Anterior cingulate cortex (tissue), 58 donors: ENCODE measurements at places on chromosomes 3 and 15.

GRCh38 chr15:88606070-88606794 is 14.9 kb upstream of the AEN start:
- no peak for DNase-seq

GRCh38 chr3:121957674-121958415 is 63.6 kb downstream of the SLC15A2 start:
- no peak for DNase-seq

GRCh38 chr3:83849106-83849730 is 1109.6 kb upstream of the CADM2 start:
- no peak for DNase-seq

GRCh38 chr15:22839046-22839695 is 705 bp downstream of the NIPA2 start:
- no peak for DNase-seq

DNA sequence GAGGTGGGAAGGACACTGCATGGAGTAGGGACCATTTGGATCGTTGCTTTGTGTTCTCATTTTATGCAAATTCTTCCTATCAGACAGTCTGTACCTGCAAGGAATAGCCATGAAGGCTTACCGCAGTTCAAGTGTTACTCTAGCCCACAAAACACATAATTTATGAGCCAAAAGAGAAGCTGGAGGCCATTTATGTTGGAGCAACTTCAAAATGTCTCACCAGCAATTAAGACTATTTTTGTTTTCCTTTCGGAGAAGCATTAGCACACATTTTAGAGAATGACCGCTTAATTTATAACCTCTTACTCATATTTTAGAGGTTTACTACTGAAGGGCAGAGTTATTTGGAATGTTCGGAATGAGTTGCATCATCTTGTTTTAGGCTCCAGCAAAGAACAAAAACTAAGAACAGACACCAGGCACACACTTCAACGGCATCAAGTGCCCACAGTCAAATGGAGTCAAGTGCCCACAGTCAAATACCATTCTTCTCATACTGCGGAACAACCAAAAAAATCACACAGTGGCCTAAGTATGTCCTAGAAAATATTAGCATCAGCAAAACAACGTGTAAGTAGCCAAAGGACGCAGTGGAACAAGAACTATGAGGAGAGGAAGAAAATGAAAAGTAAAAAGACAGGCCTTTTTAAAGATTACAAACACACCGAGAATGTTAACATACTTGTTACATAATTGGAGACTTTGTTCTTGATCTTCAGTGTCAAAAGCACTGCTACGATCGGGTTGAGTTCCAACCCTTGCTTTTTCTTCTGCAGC is 17.5 kb upstream of the GOLGA8J start:
- no peak for DNase-seq

- DNase-seq, result no peak
Measured at GRCh38 chr15:51924156-51925068, 47.2 kb downstream of the LEO1 start.

DNA sequence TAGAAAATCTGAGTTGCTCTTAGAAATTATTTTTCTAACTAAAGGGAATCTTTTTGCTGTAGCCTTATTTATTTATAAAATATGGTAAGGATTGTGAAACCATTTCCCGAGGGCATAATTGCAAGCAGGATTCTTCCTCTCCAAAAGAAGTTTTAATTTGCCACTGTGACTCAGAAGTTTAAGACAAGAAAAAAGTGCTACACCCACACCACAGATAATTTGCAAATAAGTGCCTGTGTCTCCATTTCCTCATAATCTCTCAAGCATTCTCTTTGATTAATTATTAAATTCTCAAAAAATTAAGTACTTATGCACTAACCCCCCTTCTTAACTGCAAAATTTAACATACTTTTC is 43.6 kb downstream of the RASA2 start:
- no peak for DNase-seq

GRCh38 chr3:173395073-173395411 is 2.5 kb upstream of the NLGN1 start:
- DNase-seq, result peak; percentile 62

GRCh38 chr3:157042226-157042625 is 117.7 kb downstream of the CCNL1 start:
- DNase-seq, result no peak
